ENCODE measurements at places on chromosomes 6 and 20. TPM values are rescaled to one million over a fixed set of nuclear protein-coding genes. Genes with fewer than 3 reads are reported as not detected.

GRCh38 chr20:50286609-50287008 is 96.0 kb downstream of the CEBPB start:
- no peak for DNase-seq

GRCh38 chr6:121506761-121507754 is 71.6 kb downstream of the GJA1 start:
- no peak for DNase-seq

- DNase-seq: no peak
These were observed 8.8 kb downstream of the PDRG1 start for GRCh38 chr20:31943052-31943471.

BPIFB1 gene
- total RNA-seq: not detected

GRCh38 chr20:33789109-33789857 is 21.9 kb upstream of the CHMP4B start:
- no peak for DNase-seq

LPA gene
- not detected for total RNA-seq

DNA sequence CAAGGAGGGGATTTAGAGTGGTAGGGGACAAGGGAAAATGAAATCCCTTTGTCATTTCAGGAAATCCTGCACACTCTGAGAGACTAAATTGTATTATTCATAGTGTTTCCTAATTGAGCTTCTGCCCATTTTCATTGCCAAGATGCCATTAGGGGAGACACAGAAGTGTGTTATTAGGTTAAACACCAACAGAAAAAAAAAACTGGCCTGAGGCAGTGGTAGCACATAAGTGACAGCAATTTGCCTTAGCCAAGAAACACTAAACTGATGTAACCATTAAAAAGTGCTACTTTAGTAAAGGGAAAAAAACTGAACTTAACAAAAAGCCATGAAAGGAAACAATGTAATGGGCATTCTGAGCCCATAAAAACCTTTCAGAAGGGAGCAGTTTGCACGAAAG is 270.5 kb upstream of the PLN start:
- no peak for DNase-seq

DNA sequence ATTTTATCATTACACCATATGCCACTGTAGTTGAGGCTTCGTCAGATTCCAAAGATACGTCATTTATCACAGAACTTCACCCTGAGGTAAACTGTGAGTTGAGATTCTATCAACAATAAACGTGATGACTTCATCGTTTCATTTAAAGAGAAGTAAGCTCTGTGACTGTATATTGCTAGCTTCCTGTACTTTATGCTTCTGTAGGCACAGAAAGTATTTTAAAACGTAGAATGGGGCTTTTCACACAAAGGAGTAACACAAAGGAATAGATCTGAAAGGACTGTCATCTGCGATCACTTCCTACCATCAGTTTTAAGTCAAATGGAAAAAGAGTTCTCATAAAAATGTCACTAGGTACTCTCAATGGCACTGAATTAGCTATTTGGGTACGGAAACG is 234.4 kb upstream of the MCHR2 start:
- DNase-seq: no peak

GRCh38 chr6:8085053-8085511 is 17.3 kb downstream of the EEF1E1 start:
- DNase-seq: no peak

RIPOR2 gene
- 55.5 TPM for total RNA-seq

GRCh38 chr20:35968930-35969329 is 540 bp downstream of the CNBD2 start:
- no peak for DNase-seq

CCM2L gene
- not detected for total RNA-seq

ENPP4 gene
- total RNA-seq: 6.2 TPM

GRCh38 chr6:162684961-162685360 is 42.6 kb downstream of the PRKN start:
- no peak for DNase-seq

GRCh38 chr6:17907406-17908229 is 79.8 kb downstream of the KIF13A start:
- peak; percentile 95 for DNase-seq

DNA sequence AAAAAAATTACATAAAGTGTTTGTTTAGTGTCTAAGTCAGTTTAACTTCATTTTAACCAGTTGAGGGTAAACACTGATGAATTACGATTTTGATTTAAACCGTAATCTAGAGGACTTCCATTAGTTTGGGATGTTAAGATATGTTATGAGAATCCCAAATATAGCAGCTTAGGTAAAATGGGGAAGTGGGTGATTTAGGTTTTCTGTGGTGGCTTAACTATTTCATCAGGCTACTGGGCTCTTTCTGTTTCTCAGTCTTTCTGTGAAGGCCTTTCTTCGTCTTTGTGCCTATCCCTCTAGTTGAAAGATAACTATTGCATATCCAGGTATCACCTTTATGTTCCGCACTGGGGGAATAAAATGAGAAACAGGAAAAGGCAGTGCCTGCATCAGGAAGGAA is 27.9 kb downstream of the CENPW start:
- DNase-seq: no peak

GTSF1L gene
- not detected for total RNA-seq

GRCh38 chr6:5481750-5482149 is 220.4 kb downstream of the FARS2 start:
- no peak for DNase-seq

- no peak for DNase-seq
These were observed 7.7 kb upstream of the MRGBP start for GRCh38 chr20:62788607-62789006.

LY6G5C gene
- total RNA-seq: 3.5 TPM

FAM83C gene
- total RNA-seq: under 0.01 TPM

RAD21L1 gene
- not detected for total RNA-seq
